ENCODE measurements at places on chromosomes 16 and 17.

- no peak for DNase-seq
Measured at GRCh38 chr17:7615265-7615747, 609 bp upstream of the FXR2 start.

- no peak for DNase-seq
Measured at GRCh38 chr17:34725008-34725407, 145.6 kb downstream of the TMEM132E start.

- DNase-seq, result no peak
Measured at GRCh38 chr16:66953462-66954096, 7.5 kb upstream of the CES3 start.

- DNase-seq, result no peak
Measured at GRCh38 chr17:81493198-81494038, 19.2 kb downstream of the ACTG1 start.

DNA sequence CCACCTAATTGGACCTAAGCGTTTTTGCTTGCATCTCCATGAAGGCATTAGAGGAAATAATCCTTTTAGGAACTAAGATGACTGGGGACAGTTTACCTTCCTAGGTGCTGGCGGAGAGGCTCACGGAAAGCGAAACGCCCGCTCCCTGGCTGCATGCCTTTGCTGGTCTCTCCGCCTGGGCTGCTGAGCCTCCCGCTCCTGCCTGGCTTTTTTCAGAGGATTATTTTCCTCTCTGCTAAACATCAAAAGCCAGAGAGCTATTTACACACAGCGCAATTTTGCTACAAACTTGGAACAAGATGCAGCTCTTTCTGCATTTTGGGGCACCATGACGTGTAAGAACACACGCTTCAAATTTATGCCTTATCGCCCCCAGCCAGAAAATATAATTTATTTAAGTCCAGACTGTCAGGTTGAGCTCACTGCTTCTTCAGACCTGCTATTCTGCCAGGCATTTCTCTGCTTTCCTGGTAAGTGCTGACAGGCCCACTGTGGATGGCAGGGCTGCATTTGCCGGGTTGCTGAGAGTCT, 124.4 kb downstream of the SPACA3 start:
- DNase-seq, result no peak

- DNase-seq, result no peak
Measured at GRCh38 chr17:4859816-4860625, 26.9 kb downstream of the MINK1 start.

- DNase-seq, result peak; percentile 48
Measured at GRCh38 chr17:66301864-66302741, at the start of gene PRKCA. Gene PRKCA, plus strand, starts transcription at chr17:66302613.

DNA sequence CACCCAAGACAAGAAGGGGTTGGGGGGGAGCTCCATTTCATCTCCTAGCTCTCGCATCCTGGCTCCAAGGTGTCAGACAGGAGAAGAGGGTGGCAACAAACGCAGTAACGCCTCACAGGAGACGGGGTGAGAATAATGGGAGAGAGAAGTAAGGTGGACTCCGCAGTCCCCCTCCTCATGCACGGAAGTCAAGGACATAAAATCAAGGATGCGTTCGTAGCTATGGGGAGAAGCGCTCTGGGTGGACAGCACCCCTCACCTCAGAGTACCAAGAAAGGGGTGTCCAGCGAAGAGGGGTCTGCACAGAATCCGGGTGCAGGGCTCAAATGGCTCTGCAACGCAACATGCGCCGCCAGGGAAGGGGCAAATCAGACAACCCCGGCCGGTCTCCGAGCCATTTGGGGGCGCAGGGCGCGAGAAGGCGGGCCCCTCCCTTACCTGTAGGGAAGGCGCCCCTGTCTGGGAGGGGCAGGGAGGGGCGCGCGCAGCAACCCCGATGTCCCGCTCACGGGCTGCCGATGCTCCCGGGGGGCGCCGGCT, 555 bp downstream of the HDAC5 start:
- DNase-seq, result no peak

- DNase-seq, result no peak
Measured at GRCh38 chr17:73532421-73532901, 111.8 kb downstream of the SDK2 start.

DNA sequence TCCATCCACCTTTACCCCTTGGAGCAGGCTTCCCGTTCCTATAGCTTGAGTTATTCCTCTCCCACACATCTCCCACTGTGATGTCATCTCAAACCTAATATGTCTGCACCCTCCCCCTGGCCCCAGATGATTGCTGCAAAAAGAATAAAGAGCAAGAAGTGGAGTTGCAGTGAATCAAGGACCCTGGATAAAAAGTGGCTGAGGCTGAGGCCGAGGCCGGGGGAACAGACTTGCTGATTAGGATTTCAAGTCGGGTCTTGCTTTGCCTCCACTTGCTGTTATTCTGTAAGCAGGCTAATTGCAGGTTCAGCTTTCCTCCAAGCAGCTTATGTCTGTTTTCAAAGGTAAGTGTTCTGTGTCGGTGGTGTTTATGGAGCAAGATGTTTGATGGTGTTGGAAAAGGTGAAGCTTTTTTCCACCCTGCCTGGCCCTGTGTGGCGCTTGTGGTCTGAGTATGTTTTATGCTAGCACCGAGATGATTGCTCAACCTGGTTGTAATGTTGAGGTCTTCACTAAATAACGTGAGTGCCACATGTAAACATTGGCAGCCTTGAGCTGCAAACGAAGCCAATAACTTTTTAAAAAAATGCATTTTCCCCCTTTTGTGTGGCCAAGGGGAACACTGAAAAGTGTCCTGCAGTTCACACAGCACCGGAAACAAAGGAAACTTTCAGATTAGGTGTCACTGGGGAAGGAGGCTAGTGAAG, 15.4 kb downstream of the HS3ST3B1 start:
- no peak for DNase-seq

- no peak for DNase-seq
Measured at GRCh38 chr16:19094542-19095365, 19.0 kb upstream of the ITPRIPL2 start.

DNA sequence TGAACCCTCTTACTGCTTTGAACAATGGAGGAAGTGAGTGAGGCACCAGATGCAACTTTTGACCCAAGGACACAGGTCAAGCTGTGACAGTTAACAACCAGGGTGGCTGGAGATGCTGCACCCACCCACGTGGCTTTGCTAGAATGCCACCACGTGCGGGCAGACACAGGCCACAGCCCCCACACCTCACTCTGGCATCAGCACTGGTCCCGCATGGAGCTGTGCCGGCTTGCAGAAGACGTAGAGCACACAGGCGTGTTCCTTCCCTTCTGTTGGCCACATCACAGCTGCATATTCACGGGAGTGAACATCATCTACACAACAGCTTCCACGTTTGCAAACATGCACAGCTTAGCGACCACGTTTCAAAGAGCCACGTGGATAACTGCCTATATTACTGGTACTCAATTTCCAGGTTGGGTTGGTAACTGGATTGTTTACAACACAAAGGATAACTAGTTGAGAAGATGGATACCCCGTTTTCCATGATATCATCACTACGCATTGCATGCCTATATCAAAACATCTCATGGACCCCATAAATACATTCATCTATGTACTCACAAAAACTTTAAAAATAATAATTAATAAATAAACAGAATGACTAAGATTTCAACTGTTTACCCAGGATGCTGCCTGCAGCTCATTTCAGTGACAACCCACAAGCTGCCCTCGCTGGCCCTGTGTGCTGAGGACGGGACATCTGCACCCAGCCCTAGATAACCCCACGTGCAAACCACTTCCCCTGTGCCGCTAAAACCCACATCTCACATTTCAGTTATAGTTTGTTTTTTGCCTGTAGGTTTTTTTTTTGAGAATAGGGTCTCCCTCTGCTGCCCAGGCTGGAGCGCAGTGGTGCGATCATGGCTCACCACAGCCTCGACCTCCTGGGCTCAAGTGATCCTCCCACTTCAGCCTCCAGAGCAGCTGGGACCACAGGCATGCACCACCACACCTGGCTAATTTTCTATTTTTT, 132.0 kb downstream of the ANKRD11 start:
- DNase-seq, result no peak

- no peak for DNase-seq
Measured at GRCh38 chr17:82871056-82871775, 31.4 kb upstream of the ZNF750 start.

DNA sequence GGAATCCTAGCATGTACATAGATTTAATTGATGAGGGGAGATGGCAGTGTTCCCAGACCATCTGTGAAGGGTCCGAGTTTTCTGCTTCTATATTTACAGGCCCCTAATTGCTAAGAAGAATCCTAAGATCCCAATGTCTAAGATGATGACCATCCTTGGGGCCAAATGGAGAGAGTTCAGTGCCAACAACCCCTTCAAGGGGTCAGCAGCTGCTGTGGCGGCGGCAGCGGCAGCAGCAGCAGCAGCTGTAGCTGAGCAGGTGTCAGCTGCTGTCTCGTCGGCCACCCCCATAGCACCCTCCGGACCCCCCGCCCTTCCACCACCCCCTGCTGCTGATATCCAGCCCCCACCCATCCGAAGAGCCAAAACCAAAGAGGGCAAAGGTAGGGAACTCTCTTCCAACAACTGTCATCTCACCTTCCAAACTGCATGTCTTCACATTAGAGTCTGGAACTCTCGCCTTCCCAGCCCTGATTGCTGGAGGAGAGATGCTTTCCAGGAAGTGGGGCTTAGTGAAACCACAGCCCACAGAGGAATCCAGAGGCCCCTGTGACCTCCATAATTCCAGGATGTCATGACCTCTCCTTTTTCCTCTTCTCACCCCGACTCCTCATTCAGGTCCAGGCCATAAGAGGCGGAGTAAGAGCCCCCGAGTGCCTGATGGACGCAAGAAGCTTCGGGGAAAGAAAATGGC, 4.7 kb downstream of the CHD3 start:
- no peak for DNase-seq

GRCh38 chr17:77905266-77905665, 53.2 kb upstream of the TNRC6C start:
- no peak for DNase-seq

- DNase-seq, result no peak
Measured at GRCh38 chr16:14017886-14018285, 53.2 kb upstream of the MRTFB start.

DNA sequence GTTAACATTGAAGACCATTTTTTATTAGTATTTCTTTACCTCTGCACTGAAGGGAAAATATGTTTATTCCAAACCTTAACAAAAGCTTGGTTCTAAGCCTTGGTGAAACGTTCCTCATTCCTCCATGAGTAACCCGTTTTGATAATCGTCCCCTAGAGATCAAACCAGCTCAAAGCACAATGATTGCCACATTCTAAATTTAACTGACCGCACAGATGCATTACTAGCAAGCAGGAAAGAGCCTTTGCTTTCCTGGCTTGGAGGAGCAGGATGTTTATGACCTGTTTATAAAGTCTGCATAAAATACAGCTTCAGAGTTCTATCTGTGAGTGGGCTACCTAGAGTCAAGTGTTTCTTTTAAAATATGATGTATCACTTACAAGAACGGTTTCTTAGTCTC, 193.8 kb downstream of the TMEM114 start:
- no peak for DNase-seq

DNA sequence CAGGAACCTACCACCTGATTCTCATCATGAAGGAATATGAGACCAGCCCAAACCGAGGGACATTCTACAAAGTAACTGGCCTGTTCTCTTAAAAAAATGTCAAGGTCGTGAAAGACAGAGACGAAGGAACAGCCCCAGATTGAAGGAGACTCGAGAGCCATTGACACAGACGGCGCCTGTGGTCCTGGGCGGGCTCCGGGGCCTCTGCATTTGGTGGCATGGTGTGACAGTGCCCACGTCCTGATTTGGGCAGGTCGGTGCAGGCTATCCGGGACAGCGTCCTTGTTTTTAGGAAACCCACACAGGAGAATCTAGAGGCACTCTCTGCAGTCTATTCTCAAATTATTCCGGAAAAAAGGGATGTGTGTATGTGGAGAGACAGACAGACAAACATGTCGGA, 64.1 kb downstream of the ADCY9 start:
- DNase-seq, result no peak

DNA sequence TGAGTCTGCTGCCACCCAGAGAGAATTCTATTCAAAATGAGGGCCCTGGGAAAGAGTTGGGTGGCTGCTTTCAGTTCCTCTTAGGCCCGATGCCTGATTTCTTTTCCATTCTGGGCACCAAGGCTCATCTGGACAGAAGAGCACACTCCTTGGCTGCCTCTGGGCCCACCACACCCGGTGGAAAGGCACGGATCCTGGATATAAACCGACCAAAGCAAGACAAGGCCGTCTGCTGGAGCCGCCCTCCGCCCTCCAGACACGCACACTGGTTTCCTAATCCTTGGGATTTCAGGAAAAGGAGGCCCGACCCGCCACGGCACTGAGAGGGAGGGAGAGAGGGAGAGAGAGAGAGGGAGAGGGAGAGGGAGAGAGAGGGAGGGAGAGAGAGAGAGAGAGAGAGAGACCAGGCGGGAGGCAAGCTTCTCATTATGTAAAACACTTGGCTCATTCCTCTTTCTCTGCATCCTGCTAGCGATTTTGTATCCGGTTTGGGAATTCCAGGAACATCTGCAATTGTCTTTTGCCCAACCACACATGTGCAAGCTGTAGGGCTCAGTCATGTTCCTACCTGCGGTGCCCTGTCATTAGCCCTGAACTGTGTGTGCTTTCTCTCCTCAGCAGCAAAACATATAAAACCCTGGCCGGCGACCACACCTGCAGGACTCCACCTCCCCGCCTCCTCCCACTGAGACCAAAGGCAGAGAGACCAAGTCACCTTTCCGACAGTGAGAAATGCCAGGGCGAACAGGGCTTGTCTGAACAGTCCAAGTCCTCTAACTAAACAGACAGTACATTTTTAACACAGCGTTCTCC, 347.2 kb downstream of the SOX9 start:
- DNase-seq, result no peak

GRCh38 chr17:9844153-9844552, 18.4 kb downstream of the GLP2R start:
- DNase-seq, result no peak

- DNase-seq, result no peak
Measured at GRCh38 chr17:9177212-9177611, 155.9 kb downstream of the NTN1 start.

GRCh38 chr16:24834459-24835335, 11.1 kb upstream of the SLC5A11 start:
- no peak for DNase-seq

DNA sequence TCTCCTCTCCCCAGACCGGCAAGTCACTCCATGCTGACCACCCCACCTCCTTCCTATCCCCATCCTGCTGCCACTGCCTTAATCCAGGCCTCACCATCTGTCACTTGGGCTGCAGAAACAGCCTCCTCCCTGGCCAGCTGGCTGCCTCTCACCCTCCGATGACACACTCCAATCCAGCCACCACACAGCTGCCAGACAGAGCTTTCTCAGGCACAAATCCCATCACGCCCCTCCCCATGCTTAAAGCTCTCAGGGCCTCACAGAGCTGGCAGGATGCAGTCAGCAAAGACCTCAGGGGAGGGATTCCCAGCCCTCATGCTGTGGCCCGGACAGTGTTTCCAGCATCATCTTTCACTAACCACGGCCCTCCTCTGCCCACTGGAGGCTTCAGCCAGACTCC, 13.7 kb downstream of the CAMKK1 start:
- DNase-seq, result no peak

DNA sequence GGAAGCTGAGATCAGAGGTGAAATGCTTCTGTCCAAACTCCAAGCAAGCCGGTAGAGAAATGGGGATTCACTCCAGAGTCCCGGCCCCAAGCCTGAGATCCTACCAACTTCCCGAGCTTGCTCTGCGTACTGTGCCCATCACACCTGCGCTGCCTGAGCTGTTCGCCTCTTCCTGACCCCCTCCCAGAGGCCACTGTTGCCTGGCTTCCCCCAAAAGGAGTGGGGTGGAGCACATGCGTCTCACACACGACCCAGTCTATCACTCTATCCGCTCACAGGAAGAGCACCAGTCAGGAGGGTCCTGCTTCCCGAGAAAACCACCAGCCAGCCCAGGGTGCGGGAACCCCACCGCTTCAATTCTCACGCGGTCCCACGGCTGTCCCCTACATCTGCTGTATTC, 13.5 kb upstream of the C16orf95 start:
- DNase-seq, result no peak
